Omental fat pad (tissue), 4 donors: ENCODE measurements at places on chromosomes 7 and 10. TPM values are rescaled to one million over a fixed set of nuclear protein-coding genes. Genes with fewer than 3 reads are reported as not detected.

GRCh38 chr10:97356318-97356914, 21.9 kb upstream of the FRAT2 start:
- DNase-seq = no peak

DNA sequence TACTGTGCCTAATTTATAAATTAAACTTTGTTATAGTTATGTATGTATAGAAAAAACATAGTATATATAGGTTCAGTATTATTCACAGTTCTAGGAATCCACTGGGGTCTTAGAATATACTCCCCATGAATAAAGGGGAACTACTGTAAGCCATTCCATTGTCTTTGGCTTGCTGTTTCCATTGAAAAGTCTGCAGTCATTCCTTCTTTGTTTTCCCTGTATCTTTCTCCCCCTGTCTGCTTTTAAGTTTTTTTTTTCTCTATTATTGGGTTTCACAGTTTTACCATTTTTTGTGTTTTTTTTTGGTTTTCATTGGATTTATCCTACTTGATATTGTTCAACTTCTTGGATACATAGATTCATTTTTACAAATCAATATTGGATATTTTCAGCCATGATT, 6.7 kb upstream of the PNLIP start:
- no peak for DNase-seq

GRCh38 chr7:142174441-142174840, 62.9 kb downstream of the MGAM2 start:
- no peak for DNase-seq

DNA sequence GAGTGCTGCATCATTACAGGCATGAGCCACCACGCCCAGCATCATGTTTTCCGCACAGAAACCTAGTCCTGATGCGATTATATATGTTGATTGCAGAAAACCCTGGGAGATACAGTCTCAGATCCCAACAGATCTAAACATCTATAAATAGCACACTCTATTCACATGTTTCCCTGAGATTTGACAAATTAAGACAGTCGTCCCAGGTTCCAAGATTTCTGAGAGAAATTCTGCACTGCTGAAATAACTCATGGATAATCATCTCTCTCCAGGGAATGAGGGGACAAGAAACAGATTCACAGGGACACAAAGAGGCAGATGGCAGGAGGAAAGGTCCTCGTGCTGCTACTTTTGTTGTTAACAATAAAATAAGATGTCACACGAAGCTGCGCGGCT, 393.1 kb upstream of the CELF2 start:
- DNase-seq = no peak

- DNase-seq = no peak
Measured at GRCh38 chr7:34835901-34836600, 178.0 kb downstream of the NPSR1 start.

- DNase-seq = no peak
Measured at GRCh38 chr7:82294382-82294784, 149.2 kb downstream of the CACNA2D1 start.

GRCh38 chr10:24814568-24815313, 91.1 kb upstream of the ARHGAP21 start:
- no peak for DNase-seq

DNA sequence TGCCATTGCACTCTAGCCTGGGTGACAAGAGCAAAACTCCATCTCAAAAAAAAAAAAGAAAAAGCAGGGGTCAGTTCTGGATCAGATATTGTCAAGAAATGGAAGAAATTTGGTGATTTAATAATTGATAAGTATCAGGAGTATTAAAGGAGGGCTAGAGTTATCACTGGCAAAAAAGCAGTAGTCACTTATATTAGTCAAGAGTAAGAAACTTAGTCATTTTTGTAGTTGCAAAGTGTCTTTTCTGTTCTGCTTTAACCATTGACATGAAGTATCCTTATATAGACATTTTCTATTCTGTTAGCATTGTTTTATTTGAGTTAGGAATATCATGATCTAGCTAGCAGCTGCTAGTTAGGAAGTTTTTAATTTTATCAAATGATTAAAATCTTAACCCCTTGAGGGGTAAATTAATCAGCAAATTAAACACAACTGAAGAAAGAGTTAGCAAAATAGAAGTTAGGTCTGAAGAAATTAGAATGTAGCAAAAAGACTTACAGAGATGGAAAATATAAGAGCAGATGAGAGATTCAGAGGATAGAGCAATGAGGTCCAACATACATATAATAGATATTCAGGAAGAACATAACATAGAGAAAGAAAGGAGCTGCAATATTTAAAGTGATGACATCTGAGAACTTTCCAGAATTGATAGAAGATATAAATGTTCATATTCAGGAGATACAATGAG, 7.3 kb upstream of the CCDC6 start:
- DNase-seq = no peak

DNA sequence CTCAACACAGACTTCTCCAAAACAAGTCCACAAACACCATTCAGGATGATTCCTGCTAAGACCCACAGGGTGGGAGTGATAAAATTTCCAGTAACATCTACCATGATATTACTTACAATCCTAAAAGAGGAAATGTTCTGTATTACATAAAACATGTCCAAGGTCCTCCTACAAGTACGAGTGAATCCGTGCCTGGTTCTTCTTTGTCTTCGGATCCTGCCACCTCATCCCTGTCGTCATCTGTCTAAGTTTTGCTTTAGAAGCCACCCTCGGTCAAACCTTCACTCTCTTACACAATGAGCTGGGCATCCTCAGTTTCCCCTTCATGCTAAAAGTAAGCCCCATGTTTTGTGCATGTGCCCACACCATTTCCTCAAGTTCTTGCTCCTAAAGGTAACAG, 279.0 kb downstream of the KCNMA1 start:
- no peak for DNase-seq

- DNase-seq = no peak
Measured at GRCh38 chr10:48574322-48574796, 30.5 kb downstream of the ARHGAP22 start.

The MYH16 gene
- total RNA-seq = not detected
